Activated T-helper 1 cell treated with anti-CD3 and anti-CD28 coated beads, Interleukin-12 subunit alpha, Interleukin-12 subunit beta, Interleukin-2, Interleukin-4 antibody, amounts not matched to agents 30 ng/mL and 10 ng/mL and 1 ng/mL, durations not matched to agents 14 hours and 24 hours and 36 hours (primary cell): ENCODE measurements at places on chromosomes 12 and 14. TPM values are rescaled to one million over a fixed set of nuclear protein-coding genes. Genes with fewer than 3 reads are reported as not detected.

The METAP2 gene
- 118 and 121 TPM in 2 replicates for total RNA-seq

The CLBA1 gene
- 3.1 TPM in 2 replicates for total RNA-seq

The ADGRD1 gene
- total RNA-seq = 0.18 and 0.59 TPM in 2 replicates

The ESRRB gene
- total RNA-seq = 0.17 and 0.21 TPM in 2 replicates

The WNT5B gene
- 1.1 and 2.0 TPM in 2 replicates for total RNA-seq

The CELA1 gene
- not detected in 2 replicates for total RNA-seq

The MBD6 gene
- 63.3 and 66.8 TPM in 2 replicates for total RNA-seq

The KLHL33 gene
- total RNA-seq = 0.05 TPM in 2 replicates

The TRIP11 gene
- total RNA-seq = 36.5 and 44.4 TPM in 2 replicates

The RIMKLB gene
- total RNA-seq = 0.47 and 0.52 TPM in 2 replicates

The PDE6H gene
- total RNA-seq = not detected in 2 replicates

The SELPLG gene
- total RNA-seq = 51.9 and 53.5 TPM in 2 replicates

The TMEM63C gene
- total RNA-seq = 1.6 TPM in 2 replicates

The KCNH3 gene
- total RNA-seq = 0.93 and 1.6 TPM in 2 replicates

The TAS2R9 gene
- not detected in 2 replicates for total RNA-seq

The NDUFA9 gene
- total RNA-seq = 118 and 123 TPM in 2 replicates

The RIPK3 gene
- 14.3 and 14.5 TPM in 2 replicates for total RNA-seq

The RIMBP2 gene
- total RNA-seq = 0.29 TPM in 1 of 2 replicates, not detected in the other

The INHBE gene
- 0.22 and 0.41 TPM in 2 replicates for total RNA-seq

The GRIP1 gene
- 0.64 TPM in 1 of 2 replicates, not detected in the other for total RNA-seq

The PTPRR gene
- not detected in 2 replicates for total RNA-seq

The GDF3 gene
- total RNA-seq = not detected in 2 replicates

The PRPH gene
- total RNA-seq = 0.20 TPM in 1 of 2 replicates, not detected in the other

The SALL2 gene
- total RNA-seq = 1.3 and 1.6 TPM in 2 replicates

The E2F7 gene
- total RNA-seq = 16.6 and 16.9 TPM in 2 replicates

The HOXC6 gene
- not detected in 2 replicates for total RNA-seq

The LYSET gene
- total RNA-seq = 13.1 and 14.1 TPM in 2 replicates

The APEX1 gene
- total RNA-seq = 236 and 242 TPM in 2 replicates

The KRT74 gene
- not detected in 2 replicates for total RNA-seq

The HRK gene
- total RNA-seq = not detected in 2 replicates

The CLEC1A gene
- total RNA-seq = not detected in 2 replicates
